ENCODE measurements at places on chromosomes 1 and 21.

DNA sequence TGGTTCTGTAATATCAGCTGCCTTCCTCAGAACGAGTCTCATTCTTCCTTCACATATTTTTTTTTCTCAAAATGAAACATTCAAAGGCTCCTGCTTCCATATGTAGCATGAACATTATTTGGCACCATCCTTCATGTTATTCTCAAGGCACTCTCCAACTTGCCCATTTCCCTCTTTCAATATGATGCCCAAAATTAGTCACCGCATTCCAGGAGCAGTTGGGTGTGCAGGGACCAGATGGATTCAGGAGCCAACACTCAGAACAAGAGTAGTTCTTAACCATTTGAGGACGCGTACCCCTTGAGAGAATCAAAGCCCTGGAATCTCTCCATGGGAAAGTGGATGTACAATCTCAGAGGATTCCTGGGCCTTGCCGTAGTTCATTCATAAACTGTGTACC, 50.3 kb downstream of the KCNK1 start:
- DNase-seq: no peak

DNA sequence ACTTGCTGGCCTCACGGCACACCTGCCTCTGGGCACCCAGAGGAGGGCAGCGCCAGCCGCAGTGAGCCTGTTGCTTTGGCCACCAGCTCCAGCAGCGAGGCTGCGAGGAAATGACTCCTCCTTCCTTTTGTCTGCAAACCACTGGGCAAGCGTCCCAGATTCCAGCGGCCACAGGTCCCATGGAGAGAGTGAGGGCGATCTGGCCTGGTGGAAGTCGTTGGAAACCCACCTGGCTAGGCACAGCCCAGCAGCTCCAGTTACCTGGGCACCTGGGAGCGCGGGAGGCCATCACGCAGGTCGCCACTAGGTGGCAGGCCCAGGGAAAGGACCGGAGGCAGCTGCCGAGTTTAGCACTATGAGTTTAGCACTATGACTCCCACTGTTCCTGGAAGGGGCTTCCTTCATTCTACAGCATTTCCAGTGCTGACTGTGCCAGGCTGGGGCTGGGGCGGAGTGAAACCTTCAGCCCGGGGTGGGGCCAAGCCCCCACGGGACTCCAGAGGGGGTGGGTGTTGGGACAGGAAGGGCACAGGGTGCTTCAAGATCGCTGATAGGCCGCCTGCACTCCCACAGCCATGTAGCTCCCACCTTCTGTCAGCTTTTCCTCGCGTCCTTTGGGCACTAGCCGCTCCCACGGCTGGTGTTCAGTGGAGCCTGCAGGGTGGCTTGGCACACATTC, 1.1 kb upstream of the ESPN start:
- DNase-seq: peak; percentile 28

DNA sequence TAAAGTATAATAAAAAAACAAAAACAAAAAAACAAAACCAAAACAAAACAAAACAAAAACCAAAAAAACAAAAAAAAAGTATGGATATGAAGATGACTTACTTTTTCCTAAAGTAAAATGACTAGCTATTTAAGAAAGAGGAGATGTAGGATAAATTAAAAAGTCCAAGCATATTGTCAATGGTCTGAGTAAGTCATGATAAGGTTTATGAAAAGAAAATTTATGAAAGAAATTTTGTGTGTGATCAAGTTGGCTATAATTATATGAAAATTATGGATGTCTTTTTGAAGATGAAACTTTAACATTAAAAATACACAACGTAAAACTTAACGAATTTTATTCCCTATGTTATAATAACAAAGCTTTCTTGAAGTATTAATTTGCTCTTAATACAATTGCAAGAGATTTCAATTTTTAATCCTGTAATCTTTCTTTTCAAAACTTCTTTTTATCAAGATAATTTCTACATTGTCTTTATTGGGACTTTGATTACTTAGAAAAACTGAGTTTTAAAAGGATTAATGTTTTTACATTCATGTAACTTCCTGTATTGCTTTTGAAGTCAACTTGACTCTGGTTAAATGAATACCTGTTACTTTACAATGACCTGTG, 200.9 kb upstream of the IVNS1ABP start:
- DNase-seq: no peak

GRCh38 chr1:172537366-172537765, 4.4 kb downstream of the SUCO start:
- no peak for DNase-seq

GRCh38 chr1:175801979-175802378, 58.6 kb upstream of the TNR start:
- no peak for DNase-seq

DNA sequence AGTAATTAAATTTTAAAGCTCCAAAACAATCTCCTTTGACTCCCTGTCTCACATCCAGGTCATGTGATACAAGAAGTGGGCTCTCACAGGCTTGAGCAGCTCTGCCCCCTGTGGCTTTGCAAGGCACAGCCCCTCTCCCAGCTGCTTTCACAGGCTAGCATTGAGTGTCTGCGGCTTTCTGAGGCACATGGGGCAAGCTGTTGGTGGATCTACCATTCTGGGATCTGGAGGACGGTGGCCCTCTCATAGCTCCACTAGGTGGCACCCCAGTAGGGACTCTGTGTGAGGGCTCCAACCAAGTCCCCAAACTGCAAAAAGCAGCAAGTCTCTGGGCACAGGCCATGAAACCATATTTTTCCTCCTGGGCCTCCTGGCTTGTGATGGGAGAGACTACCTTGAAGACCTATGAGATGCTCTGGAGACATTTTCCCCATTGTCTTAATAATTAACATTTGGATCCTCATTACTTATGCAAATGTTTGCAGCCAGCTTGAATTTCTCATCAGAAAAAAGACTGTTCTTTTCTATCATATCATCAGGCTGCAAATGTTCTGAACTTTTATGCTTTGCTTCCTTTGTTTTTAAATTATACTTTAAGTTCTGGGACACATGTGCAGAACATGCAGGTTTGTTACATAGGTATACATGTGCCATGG, 554.1 kb upstream of the OLFM3 start:
- DNase-seq: peak; percentile 22

GRCh38 chr1:204578867-204579664, 62.9 kb downstream of the MDM4 start:
- DNase-seq: no peak

DNA sequence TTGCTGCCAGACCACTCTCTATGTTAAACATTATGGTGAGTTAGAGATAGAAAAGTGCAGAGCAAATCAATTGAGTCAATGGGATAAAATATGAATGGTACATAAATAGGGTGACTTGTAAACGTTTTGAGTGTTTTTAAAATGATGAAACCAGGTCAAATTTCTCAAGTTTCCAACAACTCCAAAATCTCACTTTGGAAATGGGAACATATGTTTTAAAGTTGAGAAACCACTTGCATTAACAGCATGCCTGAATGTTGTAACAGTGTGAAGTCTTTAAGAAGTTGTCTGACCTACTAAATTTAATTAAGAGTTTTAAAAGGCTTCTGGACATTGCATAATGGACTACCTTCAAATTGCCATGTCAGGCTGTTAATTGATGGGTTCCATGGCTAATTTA, 33.6 kb upstream of the RAVER2 start:
- DNase-seq: no peak
